Hepatocyte (in vitro differentiated cells): ENCODE measurements at places on chromosomes 16 and 17. TPM values are rescaled to one million over a fixed set of nuclear protein-coding genes. Genes with fewer than 3 reads are reported as not detected.

Gene ESRP2
- 39.5 and 45.6 TPM in 2 replicates for total RNA-seq

Gene KCNH4
- total RNA-seq = 0.08 and 0.17 TPM in 2 replicates

Gene GRAPL
- not detected in 2 replicates for total RNA-seq

Gene ABCC11
- 0.88 and 2.0 TPM in 2 replicates for total RNA-seq

Gene ZNF469
- 0.72 and 1.0 TPM in 2 replicates for total RNA-seq

Gene MYCBPAP
- total RNA-seq = 0.43 TPM in 1 of 2 replicates, not detected in the other

Gene NPIPB9
- total RNA-seq = 3.0 and 3.2 TPM in 2 replicates

Gene PABPN1L
- total RNA-seq = not detected in 2 replicates

Gene TBC1D3K
- not detected in 2 replicates for total RNA-seq
